Activated naive CD8-positive, alpha-beta T cell treated with anti-CD3 and anti-CD28 coated beads, Interleukin-2, amount 50 U/mL, for 24 hours (primary cell): ENCODE measurements at places on chromosomes 12 and 14.

DNA sequence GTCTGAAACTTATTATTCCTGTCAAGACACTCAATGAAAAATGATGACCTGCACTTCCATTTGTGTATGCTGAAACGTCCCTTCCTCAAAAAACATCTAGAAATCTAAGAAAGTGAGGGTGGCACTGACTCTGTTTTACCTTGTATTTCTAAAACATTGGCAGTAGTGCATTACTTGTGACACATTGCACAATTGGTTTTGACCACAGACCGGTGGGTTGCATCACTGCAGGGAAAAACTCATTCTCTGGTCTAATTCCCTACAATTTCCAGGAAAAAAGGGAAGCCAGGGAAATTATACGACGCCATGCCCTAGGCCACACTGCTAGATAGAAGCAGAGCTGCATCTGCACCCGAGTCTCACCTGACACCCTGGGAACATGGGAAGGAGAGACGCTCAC lies 156.7 kb downstream of the NTF3 start:
- no peak for DNase-seq

- no peak for DNase-seq
These were observed 51.8 kb downstream of the GLT1D1 start for GRCh38 chr12:128905003-128905544.

DNA sequence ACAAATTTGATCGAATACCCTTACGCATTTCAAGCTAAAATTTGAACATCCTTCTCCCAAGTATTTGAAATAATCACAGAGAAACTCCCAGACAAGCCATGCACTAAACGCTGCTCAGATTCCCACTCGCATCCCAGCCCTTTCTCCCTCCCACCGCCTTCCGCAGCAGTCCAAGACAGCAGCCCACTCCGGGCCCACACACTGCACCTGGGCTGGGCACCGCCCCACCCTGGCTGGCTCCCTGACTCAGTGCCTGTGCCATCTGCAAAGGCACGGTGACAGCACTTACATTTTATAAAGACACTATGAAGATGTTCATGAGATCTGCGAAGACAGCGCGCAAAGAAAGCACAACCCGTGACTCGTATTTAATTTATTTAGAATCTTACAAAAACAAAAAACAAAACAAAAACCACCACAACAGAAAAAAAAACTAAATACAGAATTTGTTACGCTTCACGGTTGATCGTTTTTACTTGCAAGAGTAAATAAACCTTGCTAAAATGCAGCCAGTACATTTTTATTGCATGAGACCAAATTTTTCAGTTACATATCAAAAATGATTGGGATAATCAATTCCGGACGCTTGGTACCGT lies 17.2 kb upstream of the CDK2AP1 start:
- no peak for DNase-seq

DNA sequence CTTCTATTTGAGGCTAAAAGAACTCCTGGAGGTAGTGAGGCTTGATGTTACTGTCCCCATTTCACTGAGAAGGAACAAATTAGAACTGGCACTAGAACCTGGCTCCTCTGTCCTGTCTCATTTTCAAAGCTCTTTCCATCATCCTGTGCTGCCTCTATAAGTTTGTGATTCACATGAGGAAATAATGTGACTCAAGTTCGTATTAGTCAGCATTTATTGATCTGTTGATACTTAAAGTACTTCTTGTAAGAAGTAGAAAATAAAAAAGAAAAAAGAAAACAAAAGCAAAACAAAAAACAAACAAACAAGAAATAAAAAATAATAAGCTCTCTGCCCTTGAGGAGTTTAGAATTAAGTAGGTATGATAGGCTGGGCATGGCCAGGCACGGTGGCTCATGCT lies 2.3 kb upstream of the ESPL1 start:
- no peak for DNase-seq

DNA sequence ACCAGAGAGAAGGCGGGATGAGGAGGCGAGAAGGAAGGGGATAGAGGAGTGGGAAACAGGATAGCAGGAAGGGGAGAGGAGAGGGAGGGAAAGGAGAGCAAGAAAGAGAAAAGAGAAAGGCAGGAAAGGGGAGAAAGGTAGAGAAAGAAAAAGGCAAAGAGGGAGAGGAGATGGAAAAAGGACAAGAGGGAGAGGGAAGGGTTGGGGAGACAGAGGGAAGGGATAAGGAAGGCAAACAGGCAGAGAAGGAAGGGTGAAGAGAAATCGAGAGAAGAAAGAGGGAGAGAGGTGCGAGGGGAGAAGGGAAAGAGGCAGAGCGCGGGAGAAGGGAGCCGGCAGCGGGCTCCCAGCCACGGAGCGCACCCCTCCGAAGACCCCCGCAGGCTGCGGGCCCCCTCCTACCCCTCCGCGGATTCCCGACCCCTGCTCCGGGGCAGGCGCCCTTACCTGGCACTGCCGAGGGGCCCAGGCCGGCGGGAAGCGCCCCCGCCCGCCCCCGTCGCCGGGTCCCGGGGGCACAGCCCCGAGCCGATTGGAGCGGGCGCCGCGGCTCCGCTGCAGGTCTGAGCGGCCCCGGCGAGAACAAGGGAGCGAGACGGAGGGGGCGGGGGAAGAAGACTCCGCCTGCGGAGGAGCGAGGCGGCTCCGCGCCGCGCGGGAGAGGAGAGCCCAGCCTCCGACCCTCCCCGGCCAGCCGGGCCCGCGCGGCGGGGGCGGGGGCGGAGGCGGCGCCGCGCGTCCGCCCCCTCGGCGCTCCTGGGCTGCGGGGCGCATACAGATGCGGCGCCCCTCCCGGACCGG lies at the start of gene CDH24:
Gene CDH24 (minus strand): TSS at position 565 of the 801 bp plus-strand sequence. CDS start 1,787 bp downstream, outside the sequence.
- DNase-seq, result peak; percentile 73

DNA sequence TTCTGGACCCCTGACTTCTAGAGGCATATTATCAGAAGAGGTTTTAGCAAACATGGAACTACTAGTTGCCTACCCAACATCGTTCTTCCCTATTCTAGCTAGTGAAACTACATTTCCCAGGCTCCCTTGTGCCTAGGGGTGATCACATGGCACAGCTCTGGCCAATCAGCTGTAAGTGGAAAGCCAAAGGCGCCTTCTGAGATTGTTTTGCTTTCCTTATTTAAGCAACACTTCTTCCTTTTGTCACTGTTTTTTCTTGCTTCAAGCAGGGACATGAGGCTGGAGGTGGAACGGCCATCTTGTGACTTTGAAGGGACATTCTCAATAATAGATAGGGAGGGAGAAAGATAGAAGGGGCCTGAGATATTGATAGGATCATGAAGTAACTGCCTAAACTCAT lies 136.7 kb downstream of the ZNF664 start:
- no peak for DNase-seq

DNA sequence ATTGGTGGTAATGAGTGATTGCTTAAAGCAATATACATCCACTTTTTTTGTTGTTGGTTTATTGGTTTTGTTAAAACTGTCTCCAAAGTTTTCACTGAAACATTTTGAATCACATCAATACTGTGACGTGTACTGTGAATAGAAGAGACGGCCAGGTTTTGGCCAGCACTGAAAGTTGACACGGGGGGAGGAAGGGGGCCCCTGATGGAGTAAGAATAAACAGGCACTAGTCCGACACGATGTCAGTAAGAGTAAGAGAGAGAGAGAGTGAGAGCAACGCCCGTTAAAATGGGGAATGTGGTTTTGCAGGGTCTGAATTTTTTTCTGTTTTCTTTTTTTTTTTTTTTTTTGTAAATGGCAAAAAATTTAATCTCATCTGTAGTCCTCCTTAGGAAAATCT lies 14.7 kb downstream of the PEBP1 start:
- no peak for DNase-seq

GRCh38 chr14:67411820-67412421 lies at the start of gene PLEK2:
PLEK2 (minus strand) TSS chr14:67412165; CDS start chr14:67412059, 106 bp downstream.
- peak; percentile 41 for DNase-seq

DNA sequence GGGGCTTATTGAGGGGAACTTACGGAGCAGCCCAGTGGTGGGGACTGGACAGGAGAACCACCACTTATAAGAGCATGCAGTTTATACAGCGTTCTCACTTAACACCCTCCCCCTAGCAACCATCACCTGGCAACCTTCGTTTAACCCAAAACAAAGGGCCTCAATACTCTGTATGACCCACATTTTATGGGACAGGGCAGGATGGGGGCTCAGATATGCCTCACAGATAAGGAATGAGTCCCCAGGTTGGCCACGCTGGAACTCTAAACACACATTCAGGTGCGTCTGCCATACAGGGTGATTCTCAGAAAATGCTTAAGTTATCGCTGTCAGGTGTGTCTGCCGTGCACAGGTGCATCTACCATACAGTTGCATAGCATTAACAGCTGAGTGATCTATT lies 99.2 kb downstream of the GCH1 start:
- no peak for DNase-seq

DNA sequence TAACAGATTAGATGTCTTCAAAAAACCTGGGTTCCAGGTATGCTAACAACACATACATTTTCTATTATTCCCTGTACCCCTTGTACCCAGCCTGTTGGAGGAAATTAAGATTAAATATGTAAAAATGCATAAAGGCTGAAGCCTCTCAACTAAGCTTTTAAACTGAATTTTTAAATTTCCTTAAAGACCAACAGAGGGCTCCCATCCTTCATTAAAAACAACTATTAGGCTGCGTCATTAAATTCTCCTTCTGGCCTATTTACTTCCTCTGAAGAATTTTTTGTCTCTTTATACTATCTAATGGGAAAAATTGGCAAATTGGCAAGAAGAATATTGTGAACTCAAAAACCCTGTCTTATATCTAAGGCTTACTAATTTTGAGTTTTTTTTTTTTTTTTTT lies 21.8 kb downstream of the SENP1 start:
- DNase-seq, result no peak

GRCh38 chr14:54002653-54003052 lies 46.0 kb upstream of the BMP4 start:
- DNase-seq, result no peak

- DNase-seq, result no peak
These were observed 7.3 kb downstream of the HOXC5 start for GRCh38 chr12:54040148-54040494.

DNA sequence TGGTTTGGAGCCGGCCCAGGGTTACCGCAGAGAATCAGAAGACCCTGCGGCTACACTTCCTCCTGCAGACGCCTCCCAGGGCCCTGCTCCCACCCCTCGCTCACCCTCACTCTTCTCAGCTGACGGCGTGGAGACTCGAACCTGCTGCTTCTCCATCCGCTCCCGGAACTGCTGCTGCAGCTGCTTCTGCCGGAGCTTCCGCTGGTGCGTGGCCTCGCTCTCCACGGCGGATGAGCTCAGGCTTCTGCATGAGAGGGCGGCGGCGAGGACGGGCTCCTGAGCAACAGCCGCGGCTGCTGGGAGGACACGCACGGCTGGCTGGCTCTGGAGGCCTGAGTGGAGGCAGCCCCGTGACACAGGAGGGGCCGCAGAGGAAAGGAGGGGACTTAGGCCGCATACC lies 33.3 kb downstream of the RAD52 start:
- DNase-seq, result no peak

GRCh38 chr12:3661028-3661427 lies 91.9 kb downstream of the CRACR2A start:
- DNase-seq, result no peak

GRCh38 chr12:53299454-53300180 lies at the start of gene MYG1:
MYG1 (plus strand) TSS chr12:53299695; CDS start chr12:53299738, 43 bp downstream.
- DNase-seq, result peak; percentile 85

GRCh38 chr14:21039585-21040369 lies 2.4 kb upstream of the RNASE7 start:
- DNase-seq, result no peak

GRCh38 chr14:55819610-55820304 lies 239.8 kb downstream of the KTN1 start:
- DNase-seq, result no peak

GRCh38 chr12:115916910-115917668 lies 360.4 kb downstream of the MED13L start:
- DNase-seq, result peak; percentile 81

DNA sequence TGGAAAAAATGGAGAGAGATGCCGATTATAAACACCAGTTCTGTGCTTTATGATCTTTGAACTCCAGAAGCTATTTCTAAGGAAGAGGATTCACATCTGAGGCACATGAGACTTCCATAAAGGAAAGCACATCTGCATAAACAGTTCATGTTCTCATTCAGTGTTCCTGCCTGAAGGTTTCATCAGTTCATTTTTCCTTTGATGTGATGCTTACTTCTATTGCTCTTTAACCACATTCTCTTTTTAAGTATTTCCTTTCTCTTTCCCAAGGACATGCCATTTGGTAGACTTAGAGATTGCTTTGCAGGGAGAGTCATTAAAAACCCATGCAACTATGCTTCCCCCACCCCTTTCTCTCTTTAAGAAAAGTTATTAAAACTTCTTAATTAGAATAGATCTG lies 387.0 kb upstream of the FLRT2 start:
- DNase-seq, result no peak

- no peak for DNase-seq
These were observed 25.2 kb downstream of the DAAM1 start for GRCh38 chr14:59213368-59214315.

DNA sequence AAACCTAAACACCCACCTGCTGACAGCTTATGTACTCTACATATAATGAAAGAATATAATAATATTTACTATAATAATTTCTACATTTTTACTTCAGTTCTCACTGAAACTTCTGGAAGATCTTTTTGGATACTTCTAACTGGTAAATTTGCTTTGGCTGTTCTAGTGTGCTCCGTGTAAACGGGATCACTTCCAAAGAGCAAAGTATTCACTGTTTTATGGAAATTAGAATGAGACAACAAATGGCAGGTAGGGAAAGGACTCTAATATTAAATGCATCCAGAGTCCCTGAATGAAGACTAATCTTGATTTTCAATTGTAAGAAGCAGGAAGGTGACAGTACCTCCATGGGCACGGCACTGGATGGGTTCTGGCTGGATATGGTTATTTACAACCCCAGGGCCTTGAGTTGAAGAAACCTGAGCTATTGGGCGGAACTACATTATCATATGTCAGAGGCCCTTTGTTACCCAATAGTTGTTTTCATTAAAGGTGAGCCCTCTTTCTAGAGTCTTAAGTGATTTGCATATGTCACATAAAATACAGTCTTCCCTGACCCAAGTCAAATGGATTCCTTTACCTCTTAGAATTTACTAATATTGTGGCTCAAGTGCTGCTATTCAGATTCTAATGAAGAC lies 10.7 kb downstream of the ERP29 start:
- no peak for DNase-seq

GRCh38 chr14:100875861-100876590 lies 27.5 kb downstream of the RTL1 start:
- no peak for DNase-seq
